ENCODE measurements at places on chromosomes 2 and 18. TPM values are rescaled to one million over a fixed set of nuclear protein-coding genes. Genes with fewer than 3 reads are reported as not detected.

- no peaks in the 10 kb centered on the region for H3K4me1 ChIP-seq
- no peaks in the 10 kb centered on the region for H3K36me3 ChIP-seq
- H3K4me3 ChIP-seq, result no peak overlapping the region
- no peak overlapping the region for H3K27ac ChIP-seq
- peaks cover 6% of the 10 kb centered on the region for H3K27me3 ChIP-seq
These were observed 131.2 kb upstream of the SEC11C start for GRCh38 chr18:59008302-59008974.

- peaks cover 3% of the 10 kb centered on the region for H3K27me3 ChIP-seq
- no peak overlapping the region for H3K27ac ChIP-seq
- H3K4me3 ChIP-seq, result no peak overlapping the region
- no peaks in the 10 kb centered on the region for H3K4me1 ChIP-seq
These were observed 79.0 kb upstream of the SCG2 start for GRCh38 chr2:223681125-223681524.

DNA sequence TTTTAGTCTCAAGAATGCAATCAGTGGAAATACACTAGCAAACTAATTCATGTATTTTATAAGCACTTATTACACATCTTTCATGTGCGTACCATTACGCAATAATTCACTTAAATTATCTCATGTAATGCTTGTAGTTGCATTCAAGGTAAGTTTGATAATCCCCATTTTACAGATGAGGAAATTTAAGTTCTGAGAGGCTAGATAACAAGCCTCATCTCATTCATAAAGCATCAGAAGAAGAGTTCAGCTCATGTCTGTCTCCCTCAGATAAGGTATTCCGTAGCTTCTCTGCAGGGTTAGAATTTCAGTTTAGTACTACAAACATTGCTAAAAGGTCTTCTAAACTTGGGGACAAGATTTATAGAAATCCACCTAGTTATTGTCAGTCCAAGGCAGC lies 47.8 kb downstream of the HNMT start:
- H3K4me3 ChIP-seq, result no peak overlapping the region
- H3K27ac ChIP-seq, result no peak overlapping the region
- DNase-seq, result no peak
- no peaks in the 10 kb centered on the region for H3K4me1 ChIP-seq

DNA sequence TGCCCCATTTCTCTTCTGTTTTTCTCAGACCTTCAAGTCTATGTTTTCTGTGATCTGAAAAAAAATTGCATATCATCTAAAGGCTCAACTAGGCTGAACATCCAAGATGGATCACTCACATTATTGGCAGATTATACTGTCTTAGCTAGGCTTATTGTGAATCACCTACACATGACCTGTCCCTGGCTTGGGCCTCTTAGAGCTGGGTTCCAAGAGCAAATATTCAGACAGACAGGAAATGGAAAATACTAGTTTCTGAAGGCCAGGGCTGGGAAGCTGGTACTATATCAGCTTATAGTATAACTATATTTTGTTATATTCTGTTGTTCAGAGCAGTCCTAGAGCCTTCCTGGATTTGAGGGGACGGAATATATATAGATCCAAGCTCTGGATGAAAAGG lies 90.3 kb downstream of the PIK3C3 start:
- no peaks in the 10 kb centered on the region for H3K4me1 ChIP-seq
- H3K4me3 ChIP-seq, result no peak overlapping the region
- peaks cover 10% of the 10 kb centered on the region for H3K36me3 ChIP-seq
- DNase-seq, result no peak

DNA sequence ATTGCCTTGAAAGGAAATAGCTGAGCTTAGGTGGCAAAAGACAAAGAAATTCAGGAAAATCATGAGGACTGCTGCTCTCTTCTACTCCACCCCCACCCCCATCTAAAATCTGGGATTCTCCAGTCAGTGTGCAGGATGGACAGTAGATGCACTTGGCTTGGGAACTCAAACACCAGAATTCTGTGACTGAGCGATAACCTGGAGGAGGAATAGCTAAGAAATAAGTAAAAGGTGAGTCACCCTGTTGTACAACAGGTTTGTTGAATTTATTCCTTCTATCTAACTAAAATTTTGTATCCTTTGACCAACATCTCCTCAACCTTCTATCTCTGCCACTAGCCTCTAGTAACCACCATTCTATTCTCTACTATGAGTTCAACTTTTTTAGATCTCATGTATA lies 1029.9 kb upstream of the ACVR2A start:
- H3K36me3 ChIP-seq, result no peaks in the 10 kb centered on the region
- no peak overlapping the region for H3K4me3 ChIP-seq
- H3K27me3 ChIP-seq, result no peaks in the 10 kb centered on the region
- no peak for DNase-seq
- no peak overlapping the region for H3K27ac ChIP-seq

GRCh38 chr18:32271672-32272208 lies 81.9 kb downstream of the MEP1B start:
- DNase-seq, result peak; percentile 10
- H3K27me3 ChIP-seq, result no peaks in the 10 kb centered on the region
- H3K36me3 ChIP-seq, result no peaks in the 10 kb centered on the region

GRCh38 chr2:88067598-88067997 lies at the start of gene SMYD1:
Gene SMYD1, plus strand, starts transcription at chr2:88067825. Its CDS starts 40 bp downstream, at chr2:88067865.
- H3K4me1 ChIP-seq, result no peaks in the 10 kb centered on the region
- H3K36me3 ChIP-seq, result no peaks in the 10 kb centered on the region
- H3K4me3 ChIP-seq, result no peak within 1 kb of the TSS
- no peak within 1 kb of the TSS for H3K27ac ChIP-seq
- DNase-seq, result no peak
- H3K27me3 ChIP-seq, result no peaks in the 10 kb centered on the region

- H3K36me3 ChIP-seq, result no peaks in the 10 kb centered on the region
- H3K27me3 ChIP-seq, result no peaks in the 10 kb centered on the region
- H3K4me1 ChIP-seq, result no peaks in the 10 kb centered on the region
- no peak overlapping the region for H3K4me3 ChIP-seq
These were observed 121.8 kb downstream of the TGFA start for GRCh38 chr2:70431716-70432347.

DNA sequence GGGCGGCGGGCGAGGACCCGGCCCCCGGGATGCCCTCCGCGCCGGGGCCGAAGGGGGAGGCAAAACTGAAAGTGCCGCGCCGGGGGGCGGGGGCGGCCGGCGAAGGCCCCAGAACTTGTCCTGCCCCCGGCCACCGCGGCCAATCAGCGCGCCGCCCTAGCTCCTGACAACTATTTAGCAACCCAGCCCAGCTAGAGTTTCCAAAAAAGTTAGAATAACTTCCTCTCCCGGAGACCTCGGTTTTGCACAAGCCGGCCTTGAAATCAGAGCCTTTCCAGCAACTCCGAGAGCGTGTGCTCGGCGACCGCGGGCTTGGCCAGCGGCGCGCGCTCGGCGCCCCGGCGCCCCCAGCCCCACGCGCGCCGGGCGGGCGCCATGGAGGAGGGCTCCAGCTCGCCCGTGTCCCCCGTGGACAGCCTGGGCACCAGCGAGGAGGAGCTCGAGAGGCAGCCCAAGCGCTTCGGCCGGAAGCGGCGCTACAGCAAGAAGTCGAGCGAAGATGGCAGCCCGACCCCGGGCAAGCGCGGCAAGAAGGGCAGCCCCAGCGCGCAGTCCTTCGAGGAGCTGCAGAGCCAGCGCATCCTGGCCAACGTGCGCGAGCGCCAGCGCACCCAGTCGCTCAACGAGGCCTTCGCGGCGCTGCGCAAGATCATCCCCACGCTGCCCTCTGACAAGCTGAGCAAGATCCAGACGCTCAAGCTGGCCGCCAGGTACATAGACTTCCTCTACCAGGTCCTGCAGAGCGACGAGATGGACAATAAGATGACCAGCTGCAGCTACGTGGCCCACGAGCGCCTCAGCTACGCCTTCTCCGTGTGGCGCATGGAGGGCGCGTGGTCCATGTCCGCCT lies at the start of gene TWIST2:
TSS of gene TWIST2 (plus strand) at position 245 of the 850 bp plus-strand sequence. CDS start at position 376, 131 bp downstream.
- H3K27me3 ChIP-seq, result no peaks in the 10 kb centered on the region
- H3K4me3 ChIP-seq, result no peak within 1 kb of the TSS
- H3K27ac ChIP-seq, result no peak within 1 kb of the TSS
- no peak for DNase-seq
- H3K4me1 ChIP-seq, result no peaks in the 10 kb centered on the region

DNA sequence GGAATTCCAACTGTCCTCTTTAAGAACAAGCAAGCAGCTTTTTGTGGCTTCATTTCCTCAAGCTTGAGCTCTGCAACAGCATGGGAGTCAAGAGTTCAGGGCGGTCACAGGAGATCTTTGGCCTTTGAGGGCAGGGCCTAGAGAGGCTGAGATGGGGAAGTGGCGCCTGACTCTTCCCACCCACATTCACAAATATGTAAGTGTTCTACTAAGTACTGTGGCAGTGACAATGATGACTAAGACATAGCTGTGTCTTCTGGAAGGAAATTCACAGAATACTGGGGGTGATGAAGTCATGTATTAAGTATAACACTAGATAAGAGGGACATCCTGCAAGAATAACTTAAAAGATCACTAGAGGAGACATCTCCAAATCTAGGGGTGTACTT lies 15.0 kb downstream of the RND3 start:
- no peaks in the 10 kb centered on the region for H3K36me3 ChIP-seq
- no peaks in the 10 kb centered on the region for H3K27me3 ChIP-seq
- no peak overlapping the region for H3K27ac ChIP-seq
- no peaks in the 10 kb centered on the region for H3K4me1 ChIP-seq

DNA sequence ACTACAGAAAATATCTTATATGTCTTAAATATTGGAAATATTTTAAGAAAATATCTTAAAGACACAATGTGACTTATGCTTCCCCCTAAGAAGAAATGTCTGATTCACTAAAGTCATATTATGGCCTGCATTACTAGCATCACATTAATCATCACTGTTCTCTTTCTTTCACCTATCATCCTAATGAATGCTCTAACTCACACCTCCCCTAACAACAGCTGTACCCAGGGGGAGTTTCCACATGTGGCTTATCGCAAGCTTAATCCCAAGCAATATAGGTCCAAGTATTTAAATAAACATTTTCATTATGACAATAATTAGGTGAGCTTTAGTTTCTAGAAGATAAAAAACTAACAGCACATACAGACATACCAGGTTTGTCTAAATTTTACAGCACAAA lies 39.6 kb downstream of the REV1 start:
- H3K4me3 ChIP-seq, result no peak overlapping the region
- H3K27me3 ChIP-seq, result no peaks in the 10 kb centered on the region
- no peak for DNase-seq
- no peak overlapping the region for H3K27ac ChIP-seq
- H3K4me1 ChIP-seq, result no peaks in the 10 kb centered on the region
- H3K36me3 ChIP-seq, result no peaks in the 10 kb centered on the region

- H3K36me3 ChIP-seq, result no peaks in the 10 kb centered on the region
- no peak for DNase-seq
These were observed 21.7 kb downstream of the COX7A2L start for GRCh38 chr2:42339191-42339912.

DNA sequence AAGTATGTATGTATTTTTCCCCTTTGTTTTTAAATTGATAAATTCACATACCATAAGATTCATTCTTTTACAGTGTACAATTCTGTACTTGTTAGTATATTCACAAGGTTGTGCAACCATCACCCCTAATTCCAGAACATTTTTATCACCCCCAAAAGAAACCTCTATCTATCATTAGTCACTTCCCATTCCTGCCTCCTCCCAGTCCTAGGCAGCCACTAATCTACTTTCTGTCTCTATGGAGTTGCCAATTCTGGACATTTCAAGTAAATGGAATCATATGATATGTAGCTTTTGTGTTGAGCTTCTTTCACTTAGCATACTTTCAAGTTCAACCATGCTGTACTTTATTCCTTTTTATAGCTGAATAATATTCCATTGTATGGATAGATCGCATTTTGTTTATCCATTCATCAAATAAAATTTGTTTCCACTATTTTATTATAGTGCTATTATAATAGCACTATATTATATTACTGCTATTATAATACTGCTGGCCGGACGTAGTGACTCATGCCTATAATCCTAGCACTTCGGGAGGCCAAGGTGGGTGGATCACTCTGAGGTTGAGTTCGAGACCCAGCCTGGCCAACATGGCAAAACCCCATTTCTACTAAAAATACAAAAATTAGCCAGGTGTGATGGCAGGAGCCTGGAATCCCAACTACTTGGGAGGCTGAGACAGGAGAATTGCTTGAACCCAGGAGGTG lies 10.9 kb downstream of the STARD7 start:
- no peak overlapping the region for H3K4me3 ChIP-seq
- DNase-seq, result no peak
- peaks cover 27% of the 10 kb centered on the region for H3K36me3 ChIP-seq
- peaks cover 13% of the 10 kb centered on the region for H3K4me1 ChIP-seq

DNA sequence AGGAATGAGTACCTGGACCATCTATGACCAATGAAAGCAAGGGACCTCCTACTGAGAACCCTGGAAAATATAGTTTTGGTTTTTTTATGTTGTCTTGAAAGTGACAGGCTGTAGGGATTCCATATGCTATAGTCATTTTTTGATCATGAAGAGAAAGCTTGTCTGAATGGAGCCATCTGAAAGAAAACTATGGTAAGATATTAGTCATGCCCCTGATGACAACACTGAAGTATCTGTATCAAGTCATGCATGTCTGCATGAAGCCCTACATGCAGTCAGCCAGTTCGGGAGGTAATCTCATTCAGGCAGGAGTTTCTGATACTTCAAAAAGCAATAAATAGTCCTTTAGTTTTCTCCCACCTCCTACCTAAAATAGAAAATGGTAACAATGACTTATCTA lies 1042.0 kb downstream of the DPP10 start:
- H3K36me3 ChIP-seq, result no peaks in the 10 kb centered on the region
- H3K27me3 ChIP-seq, result no peaks in the 10 kb centered on the region
- DNase-seq, result no peak
- H3K4me3 ChIP-seq, result no peak overlapping the region
- H3K4me1 ChIP-seq, result no peaks in the 10 kb centered on the region

- no peaks in the 10 kb centered on the region for H3K27me3 ChIP-seq
- H3K4me1 ChIP-seq, result no peaks in the 10 kb centered on the region
- no peak overlapping the region for H3K27ac ChIP-seq
- DNase-seq, result no peak
- no peaks in the 10 kb centered on the region for H3K36me3 ChIP-seq
- no peak overlapping the region for H3K4me3 ChIP-seq
These were observed 301.7 kb downstream of the PAX3 start for GRCh38 chr2:221997100-221997499.

GRCh38 chr18:51621113-51621863 lies 423.8 kb upstream of the MEX3C start:
- no peak overlapping the region for H3K4me3 ChIP-seq
- no peak for DNase-seq
- H3K36me3 ChIP-seq, result no peaks in the 10 kb centered on the region
- H3K27ac ChIP-seq, result no peak overlapping the region
- no peaks in the 10 kb centered on the region for H3K27me3 ChIP-seq

- no peak overlapping the region for H3K4me3 ChIP-seq
- H3K27me3 ChIP-seq, result no peaks in the 10 kb centered on the region
- H3K27ac ChIP-seq, result no peak overlapping the region
These were observed 79.6 kb upstream of the GCFC2 start for GRCh38 chr2:75790121-75790813.

The TFCP2L1 gene
- 0.24 TPM for total RNA-seq

The HTR2B gene
- total RNA-seq, result not detected

The CPS1 gene
- total RNA-seq, result not detected

The DUSP11 gene
- total RNA-seq, result 32.9 TPM

The SUMO1 gene
- 49.4 TPM for total RNA-seq

The VAMP8 gene
- total RNA-seq, result 83.2 TPM

The TLX2 gene
- 0.66 TPM for total RNA-seq

The MYCN gene
- 0.68 TPM for total RNA-seq

The B3GNT7 gene
- 0.64 TPM for total RNA-seq

The KHK gene
- 13.8 TPM for total RNA-seq
